ENCODE measurements at places on chromosomes 3 and 15.
A peak's percentile ranks its signal among the peaks of the same experiment; 100 is the strongest.

DNA sequence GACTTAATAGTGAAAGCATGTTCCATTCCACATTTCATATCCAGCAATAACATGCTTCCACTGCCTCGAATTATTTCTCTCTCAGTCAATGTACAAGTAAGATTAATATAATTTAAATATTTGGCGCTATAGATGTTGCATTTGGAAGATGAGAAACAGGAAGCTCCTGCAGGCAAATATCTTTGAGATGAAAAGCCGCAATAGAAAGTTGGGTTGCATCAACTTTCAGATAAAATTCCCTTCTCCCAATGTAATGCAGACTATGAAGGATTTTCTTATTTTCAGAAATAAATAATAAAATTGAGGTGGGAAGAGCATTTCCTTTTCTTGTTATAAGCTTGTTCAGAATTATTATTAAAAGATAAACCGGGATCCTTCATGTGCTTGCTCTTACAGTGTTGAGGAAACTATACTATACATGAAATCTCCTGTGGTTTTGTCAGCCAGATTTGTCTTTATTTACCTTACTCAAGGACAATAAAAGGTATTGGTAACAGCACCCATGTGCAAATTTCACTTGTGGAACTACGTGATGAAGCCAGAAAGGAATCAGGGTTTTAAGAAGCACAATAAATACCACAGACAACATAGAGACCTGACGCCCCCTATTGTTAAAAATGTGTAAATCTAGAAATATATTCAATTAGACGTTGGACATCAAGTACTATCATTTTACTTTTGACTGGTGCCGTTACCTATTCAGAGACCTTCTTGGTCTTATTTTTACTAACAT, 307.0 kb downstream of the ARPP21 start:
- DNase-seq, result peak; percentile 23

- no peak for DNase-seq
These were observed 28.2 kb downstream of the FLNB start for GRCh38 chr3:58036293-58037032.

DNA sequence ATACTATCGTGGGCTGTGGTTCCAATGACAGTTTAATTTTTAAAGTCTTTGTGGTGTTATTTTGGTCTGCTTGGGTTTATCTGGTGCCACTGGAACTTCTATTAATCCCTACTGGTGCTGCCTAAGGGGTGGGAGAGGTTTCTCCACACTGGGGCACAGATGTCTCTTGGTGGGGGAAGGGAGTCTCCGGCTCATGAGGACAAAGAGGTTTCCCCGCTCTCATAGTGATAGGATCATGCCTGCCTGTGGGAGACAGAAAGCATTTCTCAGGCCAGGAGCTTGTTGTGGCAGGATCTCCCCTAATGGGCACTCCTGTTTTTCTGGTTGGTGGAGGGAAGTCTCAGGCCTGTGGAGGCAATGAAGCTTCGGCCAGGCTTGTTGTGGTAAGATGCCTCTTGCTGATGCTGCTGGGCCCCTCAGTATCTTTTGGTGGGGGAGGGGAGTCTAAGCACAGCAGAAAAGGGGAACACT, 84.3 kb upstream of the THRB start:
- DNase-seq, result no peak

DNA sequence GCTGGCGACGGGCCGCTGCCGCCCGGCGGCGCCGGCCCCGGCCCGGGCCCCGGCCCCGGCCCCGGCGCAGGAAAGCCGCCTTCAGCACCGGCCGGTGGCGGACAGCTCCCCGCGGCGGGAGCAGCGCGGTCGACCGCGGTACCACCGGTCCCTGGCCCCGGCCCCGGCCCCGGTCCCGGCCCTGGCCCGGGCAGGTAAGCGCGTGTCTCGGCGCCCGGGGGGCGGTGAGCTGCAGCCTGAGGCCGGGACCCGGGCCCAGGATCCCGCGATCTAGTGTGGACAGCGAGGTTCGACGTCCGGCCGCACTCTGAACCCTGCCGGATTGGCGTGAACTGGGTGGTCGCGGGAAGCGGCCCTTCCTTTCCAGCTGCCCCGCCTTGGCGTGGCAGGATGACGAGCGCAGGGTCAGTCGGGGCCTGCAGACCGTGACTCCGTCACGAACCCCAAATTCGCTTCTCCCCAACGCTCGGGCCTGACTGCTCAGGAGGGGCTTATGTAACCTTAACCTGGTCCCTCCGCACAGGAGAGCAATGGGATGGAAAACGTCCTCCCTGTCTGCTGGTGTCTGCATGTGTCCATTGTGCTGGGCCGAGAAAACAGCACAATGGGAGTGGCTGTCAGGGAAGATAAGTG, 472 bp downstream of the BSN start:
- DNase-seq, result no peak

- DNase-seq, result no peak
These were observed 790 bp downstream of the LAMP3 start for GRCh38 chr3:183161552-183162336.

DNA sequence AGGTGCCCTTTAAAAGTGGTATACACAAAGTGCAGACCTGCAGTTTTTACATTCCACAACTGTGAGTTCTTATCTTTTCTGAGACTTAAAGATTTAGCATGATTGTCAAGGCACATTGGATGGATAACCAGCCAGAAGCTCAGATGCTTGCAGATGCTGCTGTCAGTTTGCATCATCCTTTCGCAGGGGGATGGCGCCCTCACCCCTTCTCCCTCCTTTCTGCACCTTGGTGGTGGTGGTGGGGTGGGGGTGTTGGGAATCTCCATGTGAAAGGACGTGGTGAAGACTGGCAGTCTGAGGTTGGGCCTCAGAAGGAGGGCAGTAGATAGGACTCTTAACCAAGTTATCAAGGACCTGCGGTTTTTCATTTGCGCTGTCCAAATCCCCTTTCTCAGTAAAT, 309.6 kb upstream of the SEMA6D start:
- DNase-seq, result no peak

GRCh38 chr3:150911771-150912170, 6.5 kb upstream of the MINDY4B start:
- DNase-seq, result no peak
